ENCODE measurements at places on chromosomes 7 and 10.

DNA sequence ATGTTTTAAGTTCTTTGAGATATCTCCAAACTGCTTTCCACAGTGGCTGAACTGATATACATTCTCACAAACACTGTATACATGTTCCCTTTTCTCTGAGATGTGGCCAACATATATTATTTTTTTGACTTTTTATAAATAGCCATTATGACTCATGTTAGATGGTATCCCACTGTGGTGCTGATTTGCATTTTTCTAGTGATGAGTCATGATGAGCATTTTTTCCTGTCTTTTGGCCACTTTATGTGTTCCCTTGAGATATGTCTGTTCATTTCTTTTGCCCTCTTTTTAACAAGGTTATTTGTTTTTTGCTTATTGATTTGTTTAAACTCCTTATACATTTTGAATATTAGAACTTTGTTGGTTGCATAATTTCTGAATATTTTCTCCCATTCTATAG is 1055.1 kb downstream of the NXPH1 start:
- no peak for DNase-seq

- peak; percentile 49 for DNase-seq
Measured at GRCh38 chr7:66522518-66522917, 106.2 kb upstream of the KCTD7 start.

GRCh38 chr10:75211007-75211691 is 553 bp downstream of the VDAC2 start:
- DNase-seq, result no peak

GRCh38 chr10:64091897-64092296 is 570.7 kb downstream of the REEP3 start:
- DNase-seq, result no peak

- no peak for DNase-seq
Measured at GRCh38 chr7:39536951-39537350, 29.3 kb upstream of the YAE1 start.

DNA sequence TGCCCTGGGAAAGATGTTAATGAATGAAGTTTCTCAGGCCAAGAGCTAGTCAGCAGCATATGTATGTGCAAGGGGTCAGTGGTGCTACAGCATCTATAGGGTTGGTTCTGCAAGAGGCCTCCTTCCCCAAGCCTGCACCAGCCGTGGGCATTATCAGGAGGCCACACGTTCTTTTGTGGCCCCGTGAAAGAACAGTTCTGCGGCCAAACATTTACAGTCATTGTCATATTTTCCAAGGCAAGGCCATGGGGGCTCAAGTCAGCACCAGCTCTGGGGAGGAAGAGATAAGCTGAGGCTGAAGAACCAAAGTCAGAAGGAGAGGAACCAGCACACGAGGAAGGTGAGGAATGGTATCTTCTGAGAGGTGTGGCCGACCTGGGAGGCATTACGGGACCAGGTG is 54.4 kb upstream of the TMEM72 start:
- DNase-seq, result no peak

GRCh38 chr10:17665747-17666146 is 21.8 kb downstream of the STAM start:
- no peak for DNase-seq

- no peak for DNase-seq
Measured at GRCh38 chr10:97454330-97455036, 8.5 kb downstream of the ZDHHC16 start.

DNA sequence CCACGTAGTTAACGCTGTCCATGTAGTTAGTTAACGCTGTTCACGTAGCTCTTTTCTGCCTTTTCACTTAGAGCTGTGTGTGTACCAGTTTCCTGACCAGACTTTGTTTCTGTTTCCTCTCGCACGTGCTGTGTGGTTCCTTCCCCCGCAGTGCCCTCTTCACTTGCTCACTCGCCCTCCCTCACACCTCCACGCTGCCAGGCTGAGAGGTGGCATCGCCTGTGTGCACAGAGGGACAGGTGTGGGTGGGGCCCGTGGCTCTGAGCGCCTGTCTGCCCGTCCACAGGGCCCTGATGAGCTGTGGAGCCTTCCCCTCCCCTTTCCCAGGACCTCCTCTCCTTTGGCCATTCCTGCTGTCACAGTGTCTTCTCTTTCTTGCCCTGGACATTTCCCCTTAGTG is 30.6 kb downstream of the WDR37 start:
- no peak for DNase-seq

- DNase-seq, result peak; percentile 56
Measured at GRCh38 chr7:7103343-7104313, 78.7 kb upstream of the C1GALT1 start.

DNA sequence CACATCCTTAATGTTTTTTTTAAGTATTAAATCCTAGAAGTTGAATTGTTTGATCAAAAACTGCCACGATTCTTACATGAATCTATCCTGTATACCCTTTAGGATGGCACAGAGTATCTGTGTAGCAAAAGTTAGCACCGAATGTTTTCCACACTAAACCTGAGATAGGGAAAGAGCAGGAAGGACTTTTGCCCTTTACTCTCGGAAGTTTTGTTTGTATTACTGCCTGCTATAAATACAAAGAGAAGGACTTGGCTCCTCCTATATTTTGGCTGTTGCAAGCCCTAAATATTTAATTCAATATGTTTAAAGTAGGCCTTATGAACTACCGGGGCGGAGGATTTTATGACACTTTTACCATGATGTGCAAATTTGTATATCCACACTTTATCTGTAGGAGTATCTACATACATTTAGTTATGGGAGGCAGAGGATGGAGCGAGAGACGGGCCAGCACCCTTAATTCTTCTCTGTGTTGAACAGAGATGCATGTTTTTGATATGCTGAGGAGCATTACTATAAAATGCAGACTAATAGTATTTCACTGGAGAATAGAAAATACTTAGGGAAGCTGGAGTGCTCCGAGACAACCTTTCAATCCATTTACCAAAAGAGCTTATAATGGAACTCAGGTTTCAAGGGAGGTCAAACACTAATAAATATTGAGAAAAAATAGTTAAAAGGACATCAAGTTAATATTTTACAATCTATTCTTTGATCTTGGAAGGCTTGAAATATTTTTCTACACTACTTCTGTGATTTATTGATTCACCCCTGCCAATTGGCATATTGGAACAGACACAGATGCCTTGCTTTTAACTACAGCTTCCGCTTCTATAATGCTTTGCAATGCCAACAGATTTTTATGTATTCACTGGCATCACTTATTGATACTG is 97.4 kb downstream of the CHN2 start:
- DNase-seq, result no peak

GRCh38 chr7:41439515-41439879 is 263.4 kb downstream of the INHBA start:
- DNase-seq, result no peak

DNA sequence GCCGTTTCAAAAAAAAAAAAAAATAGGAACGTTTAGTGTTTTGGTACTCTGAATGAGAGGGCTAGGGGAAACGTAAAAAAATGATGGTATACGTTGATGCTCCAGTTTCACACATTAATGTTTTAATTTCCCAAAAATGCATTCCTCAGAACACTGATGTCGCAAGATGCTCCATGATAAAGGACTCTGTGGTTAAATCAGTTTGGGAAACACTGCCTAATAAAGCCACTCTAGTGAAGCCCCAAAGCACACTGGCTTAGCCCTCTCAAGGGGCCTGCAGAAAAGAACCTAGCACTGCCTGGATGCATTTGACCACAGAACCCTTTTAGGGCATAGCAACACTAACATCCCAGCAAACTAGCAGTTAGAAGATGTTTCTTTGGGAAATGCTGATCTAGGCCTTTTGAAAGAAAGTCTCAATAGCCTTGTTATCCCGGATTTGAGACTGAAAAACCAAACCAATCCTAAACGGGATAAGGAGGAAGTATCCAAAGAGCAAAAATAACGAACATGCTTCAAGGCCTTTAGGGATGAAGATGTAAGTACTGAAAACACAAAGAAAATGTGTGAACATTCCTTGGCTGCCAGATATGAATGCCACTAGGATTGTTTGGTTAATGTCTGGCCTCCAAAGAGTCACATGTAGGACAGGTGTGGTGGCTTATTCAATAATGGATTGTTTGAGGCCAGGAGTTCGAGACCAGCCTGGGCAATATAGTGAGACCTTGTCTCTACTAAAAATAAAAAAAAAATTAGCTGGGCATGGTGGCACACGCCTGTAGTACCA is 11.0 kb downstream of the DLG5 start:
- DNase-seq, result no peak

DNA sequence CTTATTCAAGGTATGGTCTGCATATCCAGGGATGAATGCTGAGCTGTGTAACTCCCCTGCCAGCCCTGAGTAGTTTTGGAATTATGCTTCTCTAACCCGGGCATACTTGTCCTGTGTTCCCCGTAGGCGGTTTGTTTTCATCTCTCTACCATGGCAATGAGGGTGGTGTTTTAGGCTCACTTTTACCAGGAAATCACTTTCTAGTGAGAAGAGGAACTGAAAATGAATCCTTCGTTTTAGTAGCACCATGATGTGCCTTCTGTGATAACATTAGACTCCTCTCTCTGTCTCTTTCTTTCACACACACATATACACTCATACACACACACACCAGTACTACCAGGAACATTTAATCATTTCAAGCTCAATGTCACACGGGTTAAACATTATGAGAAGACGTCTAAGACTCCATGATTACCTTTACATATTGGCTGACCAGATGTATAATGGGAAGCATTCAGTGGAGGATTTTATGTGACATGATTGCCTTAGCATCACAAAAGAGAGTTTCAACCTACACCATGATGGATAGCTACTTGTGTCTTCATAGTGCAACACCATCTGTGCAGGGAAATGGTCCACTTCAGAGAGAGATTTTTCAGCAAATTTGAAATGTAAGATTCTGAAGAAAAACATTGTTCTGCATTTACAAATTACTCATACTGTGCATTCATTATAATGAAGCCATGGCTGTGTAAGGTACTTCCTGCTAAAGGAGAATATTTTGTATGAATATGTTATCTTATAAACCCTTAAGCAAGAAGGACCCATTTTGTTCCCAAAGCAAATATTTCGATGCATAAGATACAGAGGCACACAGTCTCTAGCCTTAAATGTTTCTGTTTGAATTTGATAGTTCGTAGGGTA is 31.0 kb upstream of the PFKP start:
- DNase-seq, result no peak

GRCh38 chr10:58667658-58668310 is 155.1 kb downstream of the BICC1 start:
- peak; percentile 6 for DNase-seq

- DNase-seq, result no peak
Measured at GRCh38 chr7:131105294-131105798, 222.3 kb upstream of the MKLN1 start.

- DNase-seq, result no peak
Measured at GRCh38 chr10:130558746-130559546, 422.8 kb downstream of the GLRX3 start.

GRCh38 chr7:129494041-129494440 is 8.3 kb upstream of the SMKR1 start:
- no peak for DNase-seq

- peak; percentile 89 for DNase-seq
Measured at GRCh38 chr10:123891144-123892071, at the start of gene CPXM2. Gene CPXM2, minus strand, starts transcription at chr10:123891807. Its CDS starts 148 bp downstream, at chr10:123891659.

GRCh38 chr10:120597902-120598301 is 140.9 kb downstream of the PLPP4 start:
- DNase-seq, result no peak

DNA sequence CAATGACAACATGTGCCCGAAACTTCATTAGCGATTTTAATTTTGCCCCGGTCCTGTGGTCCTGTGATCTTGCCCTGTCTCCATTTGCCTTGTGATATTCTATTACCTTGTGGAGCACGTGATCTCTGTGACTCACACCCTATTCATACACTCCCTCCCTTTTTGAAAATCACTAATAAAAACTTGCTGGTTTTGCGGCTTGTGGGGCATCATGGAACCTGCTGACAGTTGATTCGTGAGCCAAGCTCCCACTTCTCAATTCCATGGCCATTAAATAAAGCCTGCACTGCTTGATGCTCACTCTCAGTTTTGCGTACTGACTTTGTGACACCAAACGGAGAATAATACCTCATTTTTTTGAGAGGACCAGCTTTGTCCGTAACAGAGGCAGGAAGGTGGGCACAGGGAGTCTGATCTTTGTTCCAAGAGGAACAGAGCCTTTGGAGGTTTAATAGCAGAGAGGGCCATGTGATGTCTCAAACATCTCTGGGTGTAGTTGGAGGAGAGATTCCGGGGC is 3.8 kb upstream of the ADAMTS14 start:
- no peak for DNase-seq

GRCh38 chr10:123938890-123939289 is 47.3 kb upstream of the CPXM2 start:
- DNase-seq, result no peak

GRCh38 chr10:96765406-96766240 is 45.3 kb upstream of the PIK3AP1 start:
- peak; percentile 48 for DNase-seq

DNA sequence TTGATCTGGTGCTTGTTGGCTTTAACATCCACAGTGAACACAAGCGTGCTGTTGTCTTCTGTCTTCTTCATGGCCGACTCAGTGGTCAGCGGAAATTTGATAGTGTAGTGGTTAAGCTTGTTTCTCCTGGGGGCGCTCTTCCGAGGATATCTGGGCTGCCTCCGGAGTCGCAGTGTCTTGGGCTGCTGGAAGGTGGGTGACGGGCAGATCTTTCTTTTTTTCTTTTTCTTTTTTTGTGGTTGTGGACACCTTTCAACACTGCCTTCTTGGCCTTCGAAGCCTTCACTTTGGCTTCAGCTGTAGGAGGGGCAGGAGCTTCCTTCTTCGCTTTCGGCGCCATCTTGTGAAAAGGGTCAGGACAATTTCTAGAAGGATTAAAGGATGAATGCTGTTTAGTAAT is 23.8 kb upstream of the RPA3 start:
- DNase-seq, result no peak

DNA sequence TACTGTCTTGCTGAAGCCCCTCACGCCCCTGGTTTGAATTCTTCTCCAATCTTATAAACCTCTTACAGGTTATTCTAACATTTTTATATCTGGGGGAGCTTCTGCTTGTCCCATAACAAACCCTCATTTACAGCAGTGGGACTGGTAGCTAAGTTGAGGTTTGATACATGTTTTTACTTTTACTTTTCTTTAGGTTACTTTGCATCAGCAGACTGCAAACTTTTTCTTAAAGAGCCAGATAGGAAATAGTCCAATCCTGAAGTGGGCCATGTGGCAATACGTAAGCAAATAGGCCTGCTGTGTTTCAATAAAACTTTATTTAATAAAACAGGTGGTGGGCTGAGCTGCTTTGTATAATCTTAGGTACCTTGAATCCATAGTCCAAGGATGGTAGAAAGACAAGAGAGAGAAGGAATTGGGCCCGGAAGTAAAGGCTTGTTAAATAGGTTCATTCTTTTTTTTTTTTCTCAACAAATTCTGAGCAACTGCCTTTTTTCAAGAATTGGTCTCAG is 27.3 kb downstream of the RAB18 start:
- no peak for DNase-seq

GRCh38 chr7:141512597-141512996 is 38.6 kb upstream of the AGK start:
- no peak for DNase-seq

GRCh38 chr7:157440346-157441022 is 103.7 kb downstream of the DNAJB6 start:
- no peak for DNase-seq

- no peak for DNase-seq
Measured at GRCh38 chr7:27636326-27637006, 26.2 kb downstream of the HIBADH start.
